ENCODE measurements at places on chromosomes 13 and 19. TPM values are rescaled to one million over a fixed set of nuclear protein-coding genes. Genes with fewer than 3 reads are reported as not detected.

CEACAM16 gene
- total RNA-seq = not detected

ISYNA1 gene
- total RNA-seq = 41.6 TPM

PSG7 gene
- total RNA-seq = not detected

CGB1 gene
- not detected for total RNA-seq

ZFP28 gene
- total RNA-seq = 9.5 TPM

SERP2 gene
- 1.4 TPM for total RNA-seq

FAM174C gene
- 45.4 TPM for total RNA-seq

CEACAM7 gene
- total RNA-seq = not detected

KLK11 gene
- not detected for total RNA-seq

SLC10A2 gene
- not detected for total RNA-seq

KCNN1 gene
- total RNA-seq = not detected

ONECUT3 gene
- not detected for total RNA-seq

TNFSF11 gene
- total RNA-seq = not detected

PRKD2 gene
- total RNA-seq = 28.1 TPM

CCDC8 gene
- 25.0 TPM for total RNA-seq

GARIN5A gene
- not detected for total RNA-seq

NEK5 gene
- total RNA-seq = 0.59 TPM

ARRDC2 gene
- total RNA-seq = 6.8 TPM

KIR2DL1 gene
- not detected for total RNA-seq

NLRP5 gene
- not detected for total RNA-seq

KLK10 gene
- not detected for total RNA-seq
